ENCODE measurements at places on chromosomes 13 and 19.

DNA sequence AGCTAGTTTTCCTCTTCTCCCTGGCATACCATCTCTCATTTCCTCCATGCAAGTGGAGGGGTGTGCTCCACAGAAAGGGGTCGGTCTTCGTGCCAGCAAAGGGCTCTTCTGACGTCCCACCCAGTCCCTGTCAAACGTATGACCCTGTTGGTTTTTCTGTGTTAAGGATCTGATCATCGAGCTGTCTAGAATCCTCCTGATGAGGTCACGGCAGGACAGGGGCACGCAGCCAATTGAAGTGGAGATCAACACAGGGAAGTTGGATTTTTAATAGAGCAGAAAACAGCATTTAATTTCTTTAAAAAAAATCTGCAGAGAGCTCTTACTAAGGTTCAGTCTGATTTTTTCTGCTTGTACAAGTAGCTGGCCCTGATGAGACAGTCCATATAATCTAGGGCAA lies 339.4 kb downstream of the TEX29 start:
- no peak for DNase-seq

DNA sequence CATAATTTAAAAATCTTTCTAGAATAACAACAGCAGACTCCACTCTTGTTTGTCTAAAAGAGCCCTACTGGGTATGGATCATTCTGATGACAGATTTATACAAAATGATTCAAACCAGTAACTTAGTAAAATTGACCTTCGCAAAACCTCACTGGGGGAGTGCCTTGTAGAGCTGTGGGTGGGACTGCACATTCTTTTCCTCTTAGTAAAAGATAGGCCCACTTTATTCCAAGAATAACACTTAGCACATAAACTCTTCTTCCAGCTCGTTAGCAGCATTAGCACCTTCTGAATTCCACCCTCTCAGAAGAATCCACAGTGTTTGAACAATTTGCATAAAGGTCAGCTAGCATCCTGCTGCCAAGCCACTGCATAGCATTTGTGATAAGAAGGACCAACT lies 106.8 kb downstream of the STOML3 start:
- no peak for DNase-seq

DNA sequence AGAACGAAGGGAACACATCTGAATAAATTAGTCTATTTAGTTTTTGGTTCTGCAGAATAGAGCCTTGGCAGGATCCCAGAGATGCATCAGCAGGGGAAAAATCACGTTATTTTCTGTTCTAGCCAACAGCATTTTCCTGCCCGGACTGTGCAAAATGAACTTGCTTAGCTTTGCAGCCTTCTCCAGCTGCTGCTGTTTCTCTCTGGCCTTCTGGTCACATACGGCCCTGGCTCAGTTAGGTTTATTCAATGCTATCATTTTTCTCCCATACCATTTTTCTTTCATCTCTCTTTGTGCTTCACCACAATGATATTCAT lies 110.4 kb upstream of the KL start:
- no peak for DNase-seq

DNA sequence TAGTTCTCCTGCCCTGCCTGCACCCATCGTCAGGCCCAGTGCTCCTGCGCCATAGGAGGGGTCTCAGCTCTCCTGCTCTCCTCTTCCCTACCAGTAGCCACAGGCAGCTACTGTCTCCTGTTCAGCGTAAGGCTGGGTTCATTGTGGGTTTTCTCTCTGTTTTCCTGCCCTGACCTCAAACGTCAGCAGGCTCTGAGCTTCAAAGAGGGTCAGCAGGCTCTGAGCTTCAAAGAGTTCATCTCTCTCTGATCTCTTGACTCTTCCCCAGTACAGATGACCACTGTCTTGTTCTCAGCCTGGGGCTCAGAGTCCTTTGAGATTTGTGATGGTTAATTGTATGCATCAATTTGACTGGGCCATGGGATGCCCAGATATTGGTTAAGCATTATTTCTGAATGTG lies 4.6 kb upstream of the CPB2 start:
- no peak for DNase-seq

DNA sequence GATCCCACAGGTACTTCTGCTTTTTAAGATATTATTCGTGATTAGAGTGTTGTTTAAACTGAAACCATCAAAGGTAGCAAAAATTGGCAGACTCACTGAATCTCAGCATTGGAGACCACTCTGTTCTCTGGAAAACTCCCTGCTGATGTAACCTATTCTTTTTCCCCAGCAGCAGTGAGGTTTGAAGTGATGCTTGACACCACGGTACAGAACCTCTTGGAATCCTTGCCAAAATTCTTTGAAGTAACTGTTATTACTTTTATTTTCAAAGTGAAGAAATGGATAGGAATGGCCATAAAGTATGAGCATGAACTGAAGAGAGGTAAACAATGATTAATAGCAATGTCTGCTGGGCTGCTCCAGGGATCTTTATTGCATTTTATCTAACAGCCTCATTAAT lies 66.4 kb upstream of the KL start:
- no peak for DNase-seq

- no peak for DNase-seq
Observed at GRCh38 chr19:57319869-57320179, 448 bp upstream of the ZNF543 start.

DNA sequence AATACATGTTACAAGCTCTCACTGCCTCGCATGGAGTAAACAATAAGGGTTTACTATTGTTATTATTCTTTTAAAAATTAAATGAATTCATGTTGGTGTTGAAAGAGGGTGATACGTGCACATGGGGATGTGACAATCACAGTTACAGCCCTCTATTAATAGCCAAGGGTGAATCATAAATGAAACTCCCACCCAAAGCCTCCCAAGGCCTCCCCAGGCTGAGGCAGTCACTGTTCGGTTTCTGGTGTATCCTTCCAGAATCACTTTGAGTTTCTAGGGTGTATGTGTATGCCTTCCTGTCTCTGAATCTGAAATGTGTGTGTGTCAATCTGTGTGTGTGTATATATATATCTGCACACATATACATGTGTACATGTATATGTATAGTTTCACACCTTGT lies 73.4 kb downstream of the AKAP11 start:
- no peak for DNase-seq

- no peak for DNase-seq
Observed at GRCh38 chr13:106417467-106418110, 117.9 kb downstream of the EFNB2 start.

- peak; percentile 21 for DNase-seq
Observed at GRCh38 chr13:40667622-40667978, 1.2 kb upstream of the FOXO1 start.
